ENCODE measurements at places on chromosomes 11 and 22.

- DNase-seq: no peak
Observed at GRCh38 chr11:73308003-73308960, at the start of gene ARHGEF17. ARHGEF17 (plus strand) TSS chr11:73308276; CDS start chr11:73308639, 363 bp downstream.

- no peak for DNase-seq
Observed at GRCh38 chr11:82191695-82192094, 542.0 kb downstream of the FAM181B start.

GRCh38 chr11:65571940-65572339 is 398 bp upstream of the FAM89B start:
- no peak for DNase-seq

GRCh38 chr22:40040927-40041326 is 46.2 kb downstream of the FAM83F start:
- DNase-seq: no peak

- no peak for DNase-seq
Observed at GRCh38 chr11:22778642-22779041, 51.0 kb downstream of the SVIP start.

DNA sequence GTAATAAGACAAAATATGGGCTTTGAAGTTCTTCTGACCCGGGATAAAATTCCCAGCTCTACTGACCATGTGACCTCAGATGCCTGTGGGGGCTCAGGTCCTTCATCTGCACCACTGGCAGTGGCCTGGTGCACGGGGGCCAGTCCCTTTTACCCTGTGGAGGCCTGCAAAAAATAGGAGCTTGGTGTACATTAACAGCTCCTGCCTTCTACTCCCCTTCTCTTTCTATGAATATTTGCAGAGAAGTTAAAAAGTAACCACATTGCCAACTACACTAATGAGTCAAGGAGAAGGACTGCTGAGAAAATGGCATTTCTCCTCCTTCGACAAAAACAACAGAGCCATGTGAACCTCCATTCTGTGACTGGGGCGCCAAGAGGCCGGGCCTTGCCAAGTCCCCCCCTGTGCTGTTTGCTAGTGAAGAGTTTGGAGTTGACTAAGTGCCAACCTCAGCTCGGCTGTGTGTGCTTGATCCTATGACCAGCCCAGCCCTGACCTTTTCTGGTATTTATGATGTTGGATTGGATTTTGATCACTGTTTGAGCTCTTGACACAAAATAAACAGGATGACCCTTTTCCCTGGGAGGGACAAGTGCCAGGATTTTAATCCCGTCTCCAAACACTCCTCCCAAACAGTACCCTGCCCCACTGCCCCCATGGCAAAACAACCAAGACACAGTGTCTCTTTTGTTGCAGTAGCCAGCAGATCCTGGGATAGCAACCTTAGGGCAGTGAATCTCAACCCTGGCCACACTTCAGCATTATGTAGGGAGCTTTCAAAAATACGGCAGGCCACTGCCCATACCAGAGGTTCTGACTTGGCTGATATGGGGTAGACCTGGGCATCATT is 380.1 kb downstream of the LARGE1 start:
- no peak for DNase-seq

DNA sequence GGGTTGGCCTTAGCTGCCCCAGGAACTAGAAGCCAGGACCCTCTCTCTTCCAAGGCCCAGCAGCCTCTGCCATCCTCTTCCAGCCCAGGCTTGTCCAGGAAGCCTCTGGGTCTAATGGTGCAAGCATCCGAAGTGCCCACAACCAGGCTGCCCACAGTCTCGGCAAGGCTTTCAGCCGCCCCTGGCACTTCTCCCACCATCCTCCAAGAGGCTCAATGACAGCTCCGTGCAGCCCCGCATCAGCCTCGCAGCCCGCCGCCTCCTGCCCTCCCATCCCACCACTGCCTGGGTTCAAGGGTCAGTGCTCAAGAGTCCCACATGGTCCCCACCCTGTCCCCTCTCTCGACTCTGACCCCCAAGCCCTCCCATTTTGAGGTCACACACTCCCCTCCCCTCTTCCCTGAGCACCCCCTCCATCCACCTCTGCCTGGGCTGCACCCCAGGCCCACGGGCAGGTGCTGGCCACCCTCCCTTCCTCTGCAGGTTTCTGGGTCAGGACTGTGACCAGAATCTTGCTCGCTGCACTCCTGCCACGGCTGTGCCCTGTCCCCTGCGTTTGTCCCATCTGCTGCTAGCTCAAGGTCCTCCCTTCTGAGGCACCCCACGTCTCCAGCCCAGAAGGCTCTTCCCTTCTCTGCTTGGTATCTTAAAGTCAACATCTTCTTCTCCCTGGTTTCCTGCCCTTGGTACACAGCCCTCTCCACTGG is 17.2 kb downstream of the IFITM10 start:
- DNase-seq: no peak

DNA sequence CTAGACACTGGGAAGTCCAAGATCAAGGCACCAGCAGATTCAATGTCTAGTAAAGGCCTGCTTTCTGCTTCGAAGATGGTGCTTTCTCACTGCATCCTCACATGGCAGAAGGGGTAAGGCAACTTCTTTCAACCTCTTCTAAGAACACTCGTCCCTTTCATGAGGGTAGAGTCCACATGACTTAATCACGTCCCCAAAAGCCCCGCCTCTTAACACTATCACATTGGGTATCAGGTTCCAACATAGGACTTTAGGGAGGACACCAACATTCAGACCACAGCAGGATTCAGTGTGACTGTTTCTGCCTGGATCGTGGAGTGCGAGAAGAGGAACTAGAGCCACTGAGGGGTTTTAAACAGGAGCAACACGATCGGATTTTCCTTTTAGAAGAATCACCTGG is 3.7 kb upstream of the TIRAP start:
- no peak for DNase-seq

DNA sequence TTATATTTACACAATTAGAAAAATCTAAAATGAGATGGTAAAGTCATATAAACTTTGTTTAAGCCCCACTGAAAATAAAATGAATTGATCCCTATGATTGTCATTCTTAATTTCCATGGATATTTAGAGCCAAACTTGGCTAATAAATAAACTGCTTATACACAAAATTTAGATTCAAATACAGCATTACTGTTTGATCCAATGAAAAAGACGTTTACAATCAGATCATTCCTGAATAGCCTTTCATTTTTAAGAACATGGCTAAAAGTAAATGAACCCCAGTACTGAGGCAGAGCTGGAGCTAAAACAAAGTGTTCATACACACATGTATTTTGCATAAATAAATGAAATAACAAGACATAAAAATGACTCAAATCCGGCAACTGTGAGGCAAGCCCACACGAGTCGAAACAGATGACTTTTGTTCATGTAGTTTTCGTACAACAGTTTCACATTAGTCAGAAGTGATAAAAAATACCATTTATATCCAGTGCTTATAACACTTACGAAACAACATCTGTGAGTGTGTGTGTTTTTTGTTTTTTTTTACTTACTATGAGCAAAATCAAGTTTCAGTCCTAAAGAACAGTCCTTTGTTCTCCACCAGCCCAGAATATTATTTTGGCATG is 386.5 kb downstream of the SOX6 start:
- DNase-seq: no peak

DNA sequence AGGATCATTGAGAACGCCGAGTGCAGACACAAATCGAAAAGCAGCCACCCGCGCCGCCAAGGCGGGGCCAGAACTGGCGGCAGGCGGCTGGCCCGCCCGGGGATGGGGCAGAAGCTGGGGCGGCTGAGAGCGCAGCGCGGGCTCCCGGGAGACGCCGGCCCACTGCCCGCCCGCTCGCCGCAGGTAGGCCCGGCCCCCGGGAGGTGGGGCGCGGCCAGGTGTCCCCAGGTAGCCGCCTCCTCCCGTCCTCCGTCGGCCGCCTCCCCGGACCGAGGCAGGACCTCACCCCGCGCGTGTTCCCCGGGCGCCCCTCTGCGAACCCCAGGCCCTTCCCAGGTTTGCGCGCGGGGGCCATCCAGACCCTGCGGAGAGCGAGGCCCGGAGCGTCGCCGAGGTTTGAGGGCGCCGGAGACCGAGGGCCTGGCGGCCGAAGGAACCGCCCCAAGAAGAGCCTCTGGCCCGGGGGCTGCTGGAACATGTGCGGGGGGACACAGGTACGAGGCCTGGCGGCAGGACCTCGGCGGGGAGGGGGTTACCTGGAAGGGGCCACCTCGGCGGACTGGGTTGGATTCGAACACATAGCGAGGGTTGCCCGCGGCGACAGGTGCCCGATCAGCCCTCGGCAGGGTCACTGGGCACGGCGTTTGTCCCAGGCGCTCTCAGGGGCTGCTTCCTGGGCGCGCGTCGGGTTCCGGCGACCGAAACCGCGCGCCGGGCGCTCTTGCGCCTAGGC is at the start of gene PRRG4:
TSS of gene PRRG4 (plus strand) at position 248 of the 733 bp plus-strand sequence. CDS start 603 bp downstream, outside the sequence.
- no peak for DNase-seq

- no peak for DNase-seq
Observed at GRCh38 chr11:85762226-85762625, 48.7 kb downstream of the SYTL2 start.

DNA sequence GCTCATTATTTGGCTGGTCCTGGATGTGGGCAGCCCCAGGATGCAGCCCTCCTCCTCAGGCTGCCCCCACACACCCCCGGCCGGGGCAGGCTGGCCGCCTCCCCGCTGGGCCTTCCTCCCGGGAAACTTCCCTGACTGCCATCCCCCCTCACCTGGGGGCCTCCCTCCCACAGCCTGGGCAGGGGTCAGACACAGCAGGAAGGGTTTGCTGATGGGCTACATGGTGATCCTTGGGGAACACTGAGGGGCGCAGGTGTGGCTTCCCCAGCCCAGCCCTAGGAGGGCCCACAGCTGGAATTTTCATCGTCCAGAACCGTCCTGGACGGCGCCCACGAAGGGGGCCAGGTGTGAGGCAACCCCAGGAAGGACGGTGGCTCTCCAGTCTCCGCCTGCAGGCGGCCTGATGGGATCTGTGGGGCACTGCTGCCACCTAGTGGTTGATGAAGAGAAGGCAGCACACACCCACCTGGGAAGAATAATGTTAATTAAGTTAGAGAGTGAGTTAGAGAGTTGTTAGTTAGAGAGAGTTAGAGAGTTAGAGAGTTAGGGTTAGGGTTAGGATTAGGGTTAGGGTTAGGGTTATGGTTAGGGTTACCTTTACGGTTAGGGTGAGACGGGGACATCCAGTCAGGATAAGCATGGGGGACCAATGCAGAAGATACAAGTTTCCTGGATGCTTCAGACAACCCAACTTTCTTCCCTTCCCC is 75.9 kb upstream of the PRR5 start:
- peak; percentile 52 for DNase-seq

DNA sequence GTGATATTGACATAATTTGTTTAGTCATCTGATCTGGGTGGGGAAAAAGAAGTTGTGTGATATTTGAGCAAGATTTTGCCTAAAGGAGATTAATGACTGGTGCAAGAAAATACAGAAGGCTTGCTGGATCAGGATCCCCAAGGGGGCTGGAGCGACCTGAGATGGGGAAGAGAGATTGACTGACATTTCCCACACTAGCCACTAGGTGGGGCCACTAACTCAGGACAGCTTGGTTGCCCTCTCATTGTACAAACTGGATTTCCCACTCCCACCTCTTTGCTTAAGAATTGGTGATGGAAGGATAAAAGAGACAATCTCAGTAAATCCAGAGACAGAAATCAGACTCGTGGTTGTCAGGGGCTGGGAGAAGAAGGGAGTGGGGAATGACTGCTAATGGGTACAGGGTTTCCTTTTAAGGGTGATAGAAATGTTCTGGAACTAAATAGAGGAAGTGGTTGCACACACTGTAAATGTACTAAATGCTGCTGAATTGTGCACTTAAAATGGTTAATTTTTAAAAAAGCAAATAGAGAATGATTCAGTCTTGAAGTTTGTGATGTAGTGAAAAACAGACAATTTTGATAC is 50.7 kb downstream of the CTTN start:
- DNase-seq: no peak

DNA sequence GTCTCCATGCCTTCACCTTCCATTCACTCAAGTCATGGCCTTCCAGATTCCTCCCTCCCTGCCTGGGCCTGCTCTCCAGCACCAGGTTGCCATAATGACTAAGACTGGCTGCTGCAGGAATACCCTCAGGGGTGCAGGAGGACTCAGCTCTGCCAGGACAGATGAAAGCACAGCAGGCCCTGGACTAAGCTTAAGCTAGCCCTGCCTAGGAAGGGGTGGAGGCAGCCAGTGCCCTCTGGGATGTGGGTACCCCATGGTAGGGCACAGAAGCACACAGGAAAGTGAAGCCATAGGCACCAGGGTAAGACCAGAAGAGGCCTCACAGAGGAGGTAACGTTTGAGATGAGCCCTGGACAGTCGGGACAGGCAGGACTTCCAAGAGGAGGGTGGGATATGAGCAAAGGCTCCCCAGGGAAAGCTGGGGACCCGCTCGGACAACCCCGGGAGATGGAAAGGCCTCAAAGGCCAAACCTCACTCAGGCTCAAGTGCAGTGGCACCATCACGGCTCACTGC is 3.0 kb upstream of the RIN1 start:
- no peak for DNase-seq

DNA sequence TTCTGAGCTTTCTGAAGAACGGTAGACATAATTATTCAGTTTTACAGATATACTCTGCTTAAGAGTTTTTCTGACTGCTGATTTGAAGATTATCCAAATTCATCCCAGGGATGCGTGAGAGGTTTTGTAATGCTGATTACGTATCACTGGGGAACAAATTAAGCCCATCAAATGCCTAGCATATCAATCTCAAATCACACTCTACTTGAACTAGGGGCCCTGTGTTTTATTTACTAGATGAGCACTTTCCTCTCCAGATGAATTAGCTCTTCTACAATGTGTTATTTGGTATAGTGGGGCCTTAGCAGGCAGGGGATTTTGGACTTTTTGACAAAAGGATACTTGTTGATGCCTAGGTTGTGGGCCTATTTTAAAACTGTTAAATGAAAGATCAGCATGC is 177.9 kb downstream of the JRKL start:
- DNase-seq: no peak

DNA sequence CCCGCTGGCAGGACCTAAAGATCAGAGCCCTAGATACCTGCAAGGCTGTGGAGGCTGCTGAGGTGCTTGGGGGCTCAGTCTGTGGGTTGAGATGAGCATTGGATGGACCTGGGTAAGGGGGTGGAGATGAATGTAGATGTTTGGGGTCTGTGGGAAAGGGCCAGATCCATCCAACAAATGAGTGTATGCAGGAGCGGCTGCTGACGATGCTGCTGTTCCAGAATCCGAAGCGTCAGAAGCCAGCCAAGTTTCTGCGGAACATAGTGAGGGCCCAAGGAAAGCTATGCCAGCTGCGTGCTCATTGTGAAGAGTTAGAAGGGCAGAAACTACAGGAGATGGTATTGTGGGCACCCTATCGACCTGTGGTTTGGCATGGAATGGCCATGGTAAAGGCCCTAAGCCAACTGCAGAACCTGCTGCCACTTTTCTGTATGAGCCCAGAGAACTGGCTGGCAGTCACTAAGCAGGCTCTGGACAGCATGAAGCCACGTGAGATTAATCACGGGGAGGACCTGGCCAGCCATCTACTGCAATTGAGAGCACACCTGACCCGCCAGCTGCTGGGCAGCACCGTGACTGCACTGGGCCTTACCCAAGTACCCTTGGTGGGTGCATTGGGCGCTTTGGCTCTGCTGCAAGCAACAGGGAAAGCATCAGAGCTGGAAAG is 36.6 kb downstream of the RRP8 start:
- DNase-seq: no peak
